NCI-H748 treated with DMSO at 0.1 percent for 48 hours (cell line): ENCODE measurements at places on chromosomes 2 and 18.

GRCh38 chr2:29629495-29629894 lies 291.9 kb downstream of the ALK start:
- DNase-seq = no peak

- DNase-seq = no peak
Measured at GRCh38 chr2:217271813-217272212, 411.9 kb upstream of the TNP1 start.

DNA sequence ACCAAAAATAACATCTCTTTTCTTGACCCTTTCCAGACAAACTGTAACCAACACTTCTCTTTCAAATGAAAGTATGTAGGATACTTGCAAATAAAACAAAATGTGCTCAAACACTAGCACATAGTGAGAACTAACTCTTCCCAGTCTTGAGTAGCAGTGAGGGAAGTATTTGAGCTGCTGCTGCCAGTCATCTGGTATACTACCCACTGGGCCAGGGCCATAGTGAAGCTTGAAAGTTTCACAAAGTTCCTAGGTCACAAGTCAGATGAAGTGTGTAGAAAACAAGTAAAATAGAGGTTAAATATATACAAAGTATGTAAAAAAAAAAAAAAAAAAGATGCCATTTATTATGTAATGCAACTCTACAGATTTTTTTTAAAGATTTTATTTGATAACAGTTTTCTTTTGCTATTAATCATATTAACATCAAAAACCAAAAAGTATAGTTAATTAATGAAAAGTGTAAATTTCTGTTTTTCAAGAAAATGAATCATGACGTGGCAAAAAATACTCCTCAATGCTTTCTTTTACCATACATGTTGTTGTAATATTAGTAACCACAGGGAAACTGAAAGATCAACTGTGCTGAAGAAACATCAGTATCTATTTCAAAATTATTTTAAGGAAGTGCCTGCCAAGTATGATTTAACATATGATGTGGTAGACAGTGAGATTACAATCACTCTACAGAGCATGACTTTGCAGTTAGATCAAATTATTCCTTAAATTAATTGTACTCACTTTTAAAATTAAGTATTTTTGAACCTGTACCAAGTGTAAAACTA lies 21.6 kb upstream of the TRIB2 start:
- DNase-seq = no peak

- DNase-seq = no peak
Measured at GRCh38 chr2:15427987-15428386, 133.1 kb downstream of the NBAS start.
